Endothelial cell of umbilical vein (primary cell): ENCODE measurements at places on chromosomes 7 and 10.

DNA sequence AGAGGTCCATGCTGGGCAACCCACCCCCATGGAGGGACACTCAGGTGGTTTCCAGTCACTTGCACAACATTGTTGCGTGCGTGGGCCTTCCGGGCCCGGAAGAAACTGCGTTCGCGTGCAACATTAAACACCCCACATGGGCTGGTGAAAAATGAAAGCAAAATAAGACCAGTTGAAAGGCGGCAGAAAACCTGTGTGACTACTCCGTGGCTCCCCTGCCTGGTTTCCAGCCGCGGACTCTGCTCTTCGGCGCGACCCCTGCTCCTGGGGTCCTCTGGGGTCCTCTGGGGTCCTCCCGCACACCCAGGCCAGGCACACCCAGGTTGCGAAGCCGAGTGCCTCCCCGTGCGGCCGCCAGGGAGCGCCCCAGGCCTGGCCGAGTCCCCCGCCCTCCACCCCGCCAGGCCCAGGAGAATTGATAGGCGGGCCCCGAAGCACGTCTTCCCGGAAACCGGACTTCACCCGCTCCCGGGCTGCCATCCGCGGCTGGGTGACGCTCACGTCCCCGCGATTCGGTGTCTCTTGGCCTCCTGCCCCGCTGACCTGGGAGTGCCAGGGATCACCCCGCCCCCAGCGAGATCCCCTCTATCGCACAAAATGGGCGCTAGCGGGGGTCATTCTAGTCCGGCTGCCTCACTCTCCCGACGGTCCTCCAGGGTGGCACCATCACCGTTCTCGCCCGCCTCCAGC lies 1.9 kb upstream of the SH2D4B start:
- DNase-seq = peak; percentile 54

- peak; percentile 43 for DNase-seq
These were observed 8.3 kb downstream of the MDFIC start for GRCh38 chr7:114930107-114930661.

GRCh38 chr10:113958631-113959382 lies 84.9 kb upstream of the ADRB1 start:
- peak; percentile 14 for DNase-seq

DNA sequence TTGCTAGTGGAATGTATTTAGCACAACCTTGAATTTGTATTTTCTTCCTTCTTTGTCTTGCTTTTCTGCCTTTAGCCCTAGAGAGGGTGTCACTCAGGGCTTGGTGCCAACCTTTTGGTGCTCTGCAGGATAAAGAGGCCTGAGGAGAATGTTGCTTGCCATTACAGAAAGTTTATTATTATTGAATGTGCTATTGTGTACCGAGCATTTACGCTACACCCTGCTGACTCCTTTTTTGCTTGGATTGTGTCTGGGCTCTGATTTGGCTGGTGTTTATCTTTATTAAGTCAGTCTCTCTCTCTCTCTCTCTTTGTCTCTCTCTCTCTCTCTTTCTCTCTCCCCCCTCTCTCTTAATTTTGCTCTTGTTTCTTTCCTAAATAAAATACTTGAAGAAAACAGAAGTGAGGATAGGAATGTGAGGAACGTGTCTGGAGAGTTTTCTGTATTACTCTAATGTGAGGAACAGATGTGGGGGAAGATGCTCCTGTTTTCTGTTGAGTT lies 284.4 kb upstream of the PHYHIPL start:
- no peak for DNase-seq
